Ascending aorta (tissue), 2 donors: ENCODE measurements at places on chromosomes 1 and 21. TPM values are rescaled to one million over a fixed set of nuclear protein-coding genes. Genes with fewer than 3 reads are reported as not detected.

COG2 gene
- total RNA-seq, result 8.4 TPM

GRCh38 chr1:225747566-225747965 is 30.1 kb upstream of the SRP9 start:
- DNase-seq, result no peak

DNA sequence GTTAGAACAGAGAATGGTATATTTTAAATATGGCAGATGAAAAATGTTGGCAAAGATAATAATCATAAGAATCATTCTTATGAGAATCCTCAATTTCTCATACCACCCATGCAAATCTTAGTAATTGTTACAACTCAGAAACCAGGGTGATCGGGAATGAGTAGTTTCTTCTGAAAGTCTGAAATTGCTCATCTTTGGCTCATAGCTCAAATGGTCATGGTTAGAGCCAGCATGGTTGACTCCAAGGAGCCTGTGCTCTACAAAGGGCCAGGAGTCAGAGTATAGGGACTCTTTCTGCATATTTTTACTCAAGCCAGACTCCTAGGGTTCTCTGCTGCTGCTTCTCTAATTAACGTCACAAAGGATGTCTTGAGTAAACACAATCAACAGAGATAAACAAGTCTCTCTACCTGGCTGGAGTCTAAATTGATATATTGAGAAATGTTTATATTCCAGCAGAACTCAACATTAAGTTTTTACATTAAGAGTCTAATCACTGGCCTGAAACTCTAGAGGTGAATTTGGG is 1.9 kb upstream of the ETV3 start:
- DNase-seq, result no peak

- no peak for DNase-seq
Measured at GRCh38 chr1:182720463-182720862, 36.1 kb upstream of the RGS8 start.

- DNase-seq, result no peak
Measured at GRCh38 chr1:19689085-19689757, 24.5 kb downstream of the HTR6 start.

HSPB7 gene
- 191 TPM for total RNA-seq

GRCh38 chr1:46130121-46130520 is 2.3 kb downstream of the PIK3R3 start:
- no peak for DNase-seq

S100A16 gene
- total RNA-seq, result 364 TPM
